ENCODE measurements at places on chromosomes 3 and 15.

DNA sequence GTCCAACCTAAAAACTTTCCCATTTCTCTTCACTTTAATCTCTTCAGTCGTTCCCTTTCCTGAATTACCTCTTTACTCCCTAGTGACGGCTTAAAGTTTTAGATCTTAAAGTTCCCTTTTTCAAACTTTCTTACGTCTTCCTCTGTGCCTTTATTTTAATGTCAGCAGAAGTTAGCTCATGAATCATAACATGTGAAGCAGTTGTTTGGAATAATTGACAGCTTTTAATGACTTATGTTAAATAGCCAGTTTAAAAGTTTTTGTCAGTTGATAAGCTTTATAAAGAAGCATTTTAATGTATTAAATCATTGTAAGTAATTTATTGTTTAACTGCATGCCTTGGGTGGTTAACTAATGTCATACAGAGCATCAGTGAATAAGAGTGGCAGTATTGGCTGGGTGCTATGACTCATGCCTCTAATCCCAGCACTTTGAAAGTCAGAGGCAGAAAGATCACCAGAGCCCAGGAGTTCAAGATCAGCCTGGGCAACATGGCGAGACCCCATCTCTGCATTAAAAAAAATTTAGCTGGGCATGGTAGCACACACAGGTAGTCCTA lies 33.9 kb downstream of the PIK3CA start:
- no peak for DNase-seq

DNA sequence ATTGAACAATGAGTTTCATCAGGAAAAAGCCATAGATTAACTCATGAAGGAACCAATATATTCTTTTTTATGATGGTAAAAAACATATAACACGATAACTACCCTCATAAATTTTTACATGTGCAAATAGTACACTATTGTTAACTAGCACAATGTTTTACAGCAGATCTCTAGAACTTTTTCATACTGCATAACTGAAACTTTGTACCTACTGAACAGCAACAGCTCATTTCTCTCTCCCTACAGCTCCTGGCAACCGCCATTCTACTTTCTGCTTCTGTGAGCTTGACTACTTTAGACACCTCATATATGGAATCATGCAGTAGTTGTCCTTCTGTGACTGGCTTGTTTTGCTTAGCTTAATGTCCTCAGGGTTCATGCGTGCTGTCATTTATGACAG lies 235.4 kb downstream of the NFKBIZ start:
- DNase-seq = no peak

- no peak for DNase-seq
These were observed 57.2 kb downstream of the XXYLT1 start for GRCh38 chr3:195213639-195214315.

- DNase-seq = no peak
These were observed 95.4 kb downstream of the HMG20A start for GRCh38 chr15:77516076-77516475.

DNA sequence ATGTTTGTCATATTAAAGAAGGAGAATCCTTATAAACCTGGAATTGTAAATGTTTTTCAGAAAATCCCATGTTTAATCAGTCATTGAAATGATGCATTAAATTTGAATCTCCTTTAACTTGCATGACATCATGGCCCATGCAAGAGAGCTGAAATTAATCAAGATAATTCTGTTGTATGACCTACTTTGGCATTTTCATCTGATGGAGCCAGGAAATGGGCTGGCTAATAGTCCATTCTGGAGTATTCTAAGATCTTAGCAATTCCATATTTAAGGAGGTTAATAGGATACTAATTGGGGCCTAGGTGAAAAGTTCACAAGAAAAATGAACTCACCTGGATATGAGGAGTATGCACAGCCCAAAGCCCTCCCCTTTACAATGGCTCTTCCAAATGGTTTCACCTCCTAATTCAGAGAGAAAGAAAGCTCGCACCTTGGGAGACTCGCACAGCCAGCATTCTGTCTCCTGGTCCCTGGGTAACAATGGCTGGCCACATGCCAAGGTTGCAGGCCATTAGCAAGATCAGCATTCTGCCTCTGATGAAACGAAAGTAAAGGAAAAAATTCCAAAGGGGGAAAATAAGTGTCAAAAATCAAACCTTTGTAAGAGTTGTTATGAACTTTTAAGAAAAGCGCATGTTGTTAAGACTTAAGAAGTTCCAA lies 786.4 kb downstream of the MCTP2 start:
- no peak for DNase-seq

GRCh38 chr15:62957130-62957529 lies 85.4 kb upstream of the TPM1 start:
- DNase-seq = no peak

GRCh38 chr15:95347837-95348236 lies 982.7 kb upstream of the NR2F2 start:
- no peak for DNase-seq

- DNase-seq = no peak
These were observed 83.1 kb upstream of the GADL1 start for GRCh38 chr3:30977592-30977991.

GRCh38 chr15:67104510-67104909 lies 39.1 kb downstream of the SMAD3 start:
- no peak for DNase-seq

DNA sequence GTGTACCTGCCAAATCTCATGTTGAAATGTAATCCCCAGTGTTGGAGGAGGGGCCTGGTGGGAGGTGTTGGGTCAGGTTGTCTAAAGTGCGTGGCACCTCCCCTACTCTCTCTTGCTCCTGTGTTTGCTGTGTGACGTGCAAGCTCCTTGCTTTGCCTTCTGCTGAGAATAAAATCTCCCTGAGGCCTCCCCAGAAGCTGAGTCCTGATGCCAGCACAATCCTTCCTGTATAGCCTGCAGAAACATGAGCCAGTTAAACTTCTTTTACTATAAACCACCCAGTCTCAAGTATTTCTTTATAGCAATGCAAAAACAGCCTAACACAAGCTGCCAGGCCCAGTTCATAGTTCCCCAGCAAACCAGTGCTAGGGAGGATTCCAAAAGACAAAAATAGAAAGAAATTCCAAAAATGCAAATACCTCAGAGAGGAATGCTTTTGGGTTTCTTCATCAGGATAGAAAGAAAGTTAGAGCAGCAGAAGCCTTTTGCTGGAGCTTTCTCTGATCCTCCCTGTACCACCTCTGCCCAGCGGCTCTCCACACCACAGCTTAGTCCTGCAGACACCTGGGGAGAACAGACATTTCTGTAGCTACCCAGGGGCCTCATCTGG lies 25.9 kb upstream of the CDV3 start:
- DNase-seq = peak; percentile 85

All from AG08396 (cell line).